ENCODE measurements at places on chromosomes 2 and 18. TPM values are rescaled to one million over a fixed set of nuclear protein-coding genes. Genes with fewer than 3 reads are reported as not detected.

The FBXO36 gene
- polyA plus RNA-seq: 0.24 TPM

The ECEL1 gene
- polyA plus RNA-seq: not detected

The NCKAP1 gene
- not detected for polyA plus RNA-seq

The DLX1 gene
- polyA plus RNA-seq: not detected

The DOCK10 gene
- polyA plus RNA-seq: 21.5 TPM

DNA sequence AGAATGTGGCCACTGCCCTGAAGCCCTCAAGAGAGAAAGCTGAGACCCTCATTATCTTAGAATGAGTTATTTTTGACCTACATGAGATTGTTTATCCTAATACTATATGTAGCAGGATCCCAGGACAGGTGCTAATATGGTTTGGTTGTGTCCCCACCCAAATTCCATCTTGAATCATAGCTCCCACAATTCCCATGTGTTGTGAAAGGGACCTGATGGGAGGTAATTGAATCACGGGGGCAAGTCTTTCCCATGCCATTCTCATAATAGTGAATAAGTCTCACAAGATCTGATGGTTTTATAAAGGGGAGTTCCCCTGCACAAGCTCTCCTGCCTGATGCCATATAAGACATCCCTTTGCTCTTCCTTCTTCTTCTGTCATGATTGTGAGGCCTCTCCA, 76.8 kb downstream of the CCBE1 start:
- no peaks in the 10 kb centered on the region for H3K36me3 ChIP-seq
- H3K27ac ChIP-seq: no peak overlapping the region
- H3K4me1 ChIP-seq: no peaks in the 10 kb centered on the region
- DNase-seq: no peak
- H3K27me3 ChIP-seq: no peaks in the 10 kb centered on the region
- no peak overlapping the region for H3K4me3 ChIP-seq

DNA sequence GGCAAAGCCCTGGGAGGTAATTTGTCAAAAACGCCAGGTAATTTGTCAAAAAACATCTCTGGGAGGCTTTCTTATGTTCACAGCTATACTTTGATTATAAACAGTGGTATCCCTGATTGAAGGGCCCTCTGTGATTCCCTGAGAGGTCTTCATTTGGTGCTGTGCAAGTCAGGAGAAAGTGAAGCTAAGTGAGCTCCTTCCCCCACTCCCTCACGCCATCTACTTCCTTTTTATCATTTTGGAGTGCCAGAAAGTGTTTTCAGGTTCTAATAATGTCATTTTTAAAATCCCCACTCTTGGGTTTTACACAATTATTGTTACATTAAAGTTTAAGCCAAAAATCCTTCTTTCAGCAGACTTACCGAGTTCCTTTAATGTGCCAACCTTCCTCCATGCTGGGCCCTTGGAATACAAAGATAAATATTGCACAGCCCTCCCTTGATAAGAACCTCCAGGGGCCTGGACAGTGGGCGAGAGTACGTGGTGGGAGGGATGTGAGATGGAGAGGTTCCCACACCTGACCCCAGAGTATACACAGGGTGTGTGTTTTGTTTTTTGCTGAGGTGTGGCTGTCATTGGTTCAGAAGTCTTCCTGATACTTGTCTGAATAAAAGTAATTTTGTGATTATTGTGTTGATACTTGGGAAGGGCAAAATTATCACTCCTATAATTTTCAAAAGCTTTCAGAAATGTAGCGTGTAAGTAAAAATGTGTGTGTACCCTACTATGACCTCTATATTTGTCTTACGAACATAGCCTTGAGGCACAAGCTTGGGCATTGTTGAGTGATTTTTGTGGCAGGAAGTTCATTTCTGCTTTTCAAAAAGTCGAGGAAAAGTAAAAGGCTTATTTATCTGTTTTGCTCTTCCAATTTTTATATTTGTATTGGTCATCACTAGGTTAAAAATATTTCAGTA, 8.2 kb downstream of the MAPRE2 start:
- peak overlapping the region; percentile 98 for H3K27ac ChIP-seq
- H3K27me3 ChIP-seq: no peaks in the 10 kb centered on the region
- peak; percentile 45 for DNase-seq
- H3K4me3 ChIP-seq: peak overlapping the region; percentile 88
- peaks cover 2% of the 10 kb centered on the region for H3K36me3 ChIP-seq

DNA sequence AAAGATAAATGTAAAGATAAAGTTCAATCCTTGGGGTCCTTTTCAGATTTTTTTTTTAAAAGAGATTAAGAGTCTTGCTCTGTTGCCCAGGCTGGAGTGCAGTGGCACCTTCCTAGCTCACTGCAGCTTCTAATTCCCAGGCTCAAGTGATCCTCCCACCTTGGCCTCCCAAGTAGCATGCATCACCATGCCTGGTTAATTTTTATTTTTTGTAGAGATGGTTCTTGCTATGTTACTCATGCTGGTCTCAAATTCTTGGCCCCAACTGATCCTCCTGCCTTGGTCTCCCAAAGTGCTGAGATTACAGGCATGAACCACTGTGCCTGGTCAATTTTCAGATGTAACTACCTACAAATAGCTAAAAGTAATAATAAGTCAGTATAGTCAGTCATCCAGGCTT, 21.1 kb downstream of the NFE2L2 start:
- H3K36me3 ChIP-seq: no peaks in the 10 kb centered on the region
- peaks cover 77% of the 10 kb centered on the region for H3K4me1 ChIP-seq

DNA sequence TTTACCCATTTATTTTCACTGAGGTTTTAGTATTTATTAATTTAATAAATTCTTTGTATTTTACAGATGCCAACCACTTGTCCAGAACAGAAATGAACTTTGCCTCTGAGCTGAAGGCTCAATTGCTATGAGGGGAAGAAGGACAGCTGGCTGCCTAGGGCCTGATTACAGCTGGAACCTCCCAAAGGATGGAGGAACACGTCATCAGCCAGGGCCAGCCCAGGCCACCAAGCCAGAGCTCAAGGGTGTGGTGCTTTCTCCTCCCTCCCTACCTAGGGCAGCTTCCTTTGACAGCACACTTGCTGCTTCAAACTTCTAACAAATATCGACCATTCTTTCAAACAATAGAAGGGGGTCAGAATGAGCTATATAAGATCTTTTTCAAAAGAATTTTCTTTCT, 19.7 kb upstream of the RIOK3 start:
- H3K27ac ChIP-seq: no peak overlapping the region
- peaks cover 17% of the 10 kb centered on the region for H3K4me1 ChIP-seq
- no peak overlapping the region for H3K4me3 ChIP-seq
- peaks cover 5% of the 10 kb centered on the region for H3K36me3 ChIP-seq
- DNase-seq: no peak
- no peaks in the 10 kb centered on the region for H3K27me3 ChIP-seq

- H3K27ac ChIP-seq: no peak overlapping the region
- no peaks in the 10 kb centered on the region for H3K4me1 ChIP-seq
- no peak for DNase-seq
These were observed 40.1 kb upstream of the CAPN13 start for GRCh38 chr2:30847329-30847728.

DNA sequence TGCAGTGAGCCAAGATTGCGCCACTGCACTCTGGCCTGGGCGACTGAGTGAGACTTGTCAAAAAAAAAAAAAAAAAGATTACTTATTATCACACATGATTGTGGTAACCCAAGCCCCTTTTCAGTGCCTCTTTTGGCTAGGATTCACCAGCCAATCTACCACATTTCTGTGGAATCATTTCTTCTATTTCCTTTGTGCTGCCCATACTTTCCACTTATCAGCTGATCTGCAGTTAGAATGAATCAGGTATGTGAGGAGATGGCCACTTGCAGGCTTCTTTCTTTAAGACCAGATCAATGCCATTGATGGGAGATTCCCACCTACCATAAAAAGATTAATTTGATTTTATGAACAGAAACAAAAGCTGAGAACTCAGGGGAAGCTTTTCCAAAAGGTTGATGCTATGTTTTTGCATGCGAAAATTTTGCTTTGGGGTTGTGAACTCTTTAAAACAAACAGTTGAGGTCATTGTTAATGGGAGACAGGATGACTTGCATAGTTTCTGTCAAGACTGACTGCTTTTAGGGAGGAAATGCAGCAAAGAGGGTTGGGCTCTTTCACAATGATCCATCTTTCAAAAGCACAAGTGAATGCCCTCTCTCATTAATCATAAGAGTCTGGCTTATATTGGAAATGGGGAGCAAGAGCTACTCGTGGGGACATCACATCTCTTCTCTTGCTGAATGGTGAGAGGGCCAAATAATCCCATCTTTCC, 66.9 kb upstream of the CYP26B1 start:
- no peak overlapping the region for H3K4me3 ChIP-seq
- no peaks in the 10 kb centered on the region for H3K27me3 ChIP-seq
- DNase-seq: no peak
- no peaks in the 10 kb centered on the region for H3K4me1 ChIP-seq
- no peak overlapping the region for H3K27ac ChIP-seq
- H3K36me3 ChIP-seq: no peaks in the 10 kb centered on the region

- H3K36me3 ChIP-seq: no peaks in the 10 kb centered on the region
- DNase-seq: no peak
- no peak overlapping the region for H3K4me3 ChIP-seq
- no peaks in the 10 kb centered on the region for H3K27me3 ChIP-seq
- H3K27ac ChIP-seq: no peak overlapping the region
- H3K4me1 ChIP-seq: no peaks in the 10 kb centered on the region
These were observed 428.3 kb downstream of the NCKAP5 start for GRCh38 chr2:133139847-133140533.

DNA sequence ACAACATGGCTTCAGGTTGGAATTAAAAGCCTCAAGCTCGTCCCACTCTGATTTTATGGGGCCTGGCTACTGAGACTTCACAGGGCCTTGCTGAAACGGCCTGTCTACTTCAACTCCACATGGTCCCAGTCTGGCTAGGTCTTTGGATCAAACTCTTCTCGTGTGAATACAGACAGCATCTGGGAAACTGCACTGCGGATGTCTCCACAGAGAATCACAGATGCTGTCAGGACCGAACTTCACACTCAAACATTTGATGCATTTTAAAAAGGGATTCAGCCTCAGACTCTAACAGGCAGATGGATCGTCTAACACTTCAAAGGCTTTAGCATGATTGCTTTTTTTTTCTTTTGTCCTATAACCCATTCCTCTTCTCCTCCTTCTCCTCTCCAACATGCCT, 198.5 kb downstream of the ZNF521 start:
- no peak overlapping the region for H3K27ac ChIP-seq
- H3K4me3 ChIP-seq: no peak overlapping the region
- peaks cover 6% of the 10 kb centered on the region for H3K27me3 ChIP-seq
- H3K4me1 ChIP-seq: no peaks in the 10 kb centered on the region

GRCh38 chr2:229768235-229768634, 53.9 kb upstream of the DNER start:
- no peak overlapping the region for H3K27ac ChIP-seq
- no peak for DNase-seq
- H3K27me3 ChIP-seq: no peaks in the 10 kb centered on the region
- H3K4me1 ChIP-seq: no peaks in the 10 kb centered on the region

- no peak overlapping the region for H3K27ac ChIP-seq
- no peaks in the 10 kb centered on the region for H3K4me1 ChIP-seq
- H3K27me3 ChIP-seq: no peaks in the 10 kb centered on the region
These were observed 164.5 kb downstream of the TDRD15 start for GRCh38 chr2:21288299-21288698.

DNA sequence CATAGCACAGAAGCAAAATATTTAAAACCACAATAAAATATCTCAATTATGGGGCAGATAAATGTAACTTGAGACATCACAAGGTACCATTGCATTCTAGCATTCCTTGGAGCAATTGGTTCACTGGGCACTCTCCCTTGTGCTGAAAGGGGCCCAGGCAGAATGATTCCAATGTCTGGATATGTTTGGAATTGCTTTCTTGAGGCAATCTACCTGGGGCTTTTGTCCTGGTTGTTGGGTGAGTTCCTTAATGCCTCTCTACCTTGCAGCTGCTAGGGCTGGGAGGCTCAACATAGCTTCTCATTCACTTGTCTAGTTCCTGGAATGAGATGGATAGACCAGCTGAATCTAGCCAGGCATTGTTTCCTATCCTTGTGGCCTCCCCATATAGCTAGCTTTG, 539.6 kb upstream of the FSHR start:
- H3K4me3 ChIP-seq: no peak overlapping the region
- H3K27ac ChIP-seq: no peak overlapping the region
- no peak for DNase-seq

GRCh38 chr2:224946895-224947294, 95.4 kb downstream of the DOCK10 start:
- peak overlapping the region; percentile 91 for H3K4me3 ChIP-seq
- peak; percentile 63 for DNase-seq
- H3K27me3 ChIP-seq: no peaks in the 10 kb centered on the region
- peaks cover 5% of the 10 kb centered on the region for H3K36me3 ChIP-seq
- peaks cover 68% of the 10 kb centered on the region for H3K4me1 ChIP-seq

GRCh38 chr2:180655393-180655792, 325.0 kb upstream of the UBE2E3 start:
- H3K4me1 ChIP-seq: no peaks in the 10 kb centered on the region
- H3K27me3 ChIP-seq: no peaks in the 10 kb centered on the region
- no peak overlapping the region for H3K4me3 ChIP-seq
- H3K27ac ChIP-seq: no peak overlapping the region
- no peak for DNase-seq
- H3K36me3 ChIP-seq: no peaks in the 10 kb centered on the region

GRCh38 chr2:187008111-187008510, 159.1 kb upstream of the ZSWIM2 start:
- DNase-seq: no peak
- no peaks in the 10 kb centered on the region for H3K27me3 ChIP-seq
- H3K4me1 ChIP-seq: no peaks in the 10 kb centered on the region
- no peaks in the 10 kb centered on the region for H3K36me3 ChIP-seq
- no peak overlapping the region for H3K27ac ChIP-seq

- no peaks in the 10 kb centered on the region for H3K27me3 ChIP-seq
- H3K4me1 ChIP-seq: peaks cover 34% of the 10 kb centered on the region
- H3K27ac ChIP-seq: no peak overlapping the region
- DNase-seq: no peak
These were observed 11.1 kb downstream of the RAB3GAP1 start for GRCh38 chr2:135063210-135063609.

DNA sequence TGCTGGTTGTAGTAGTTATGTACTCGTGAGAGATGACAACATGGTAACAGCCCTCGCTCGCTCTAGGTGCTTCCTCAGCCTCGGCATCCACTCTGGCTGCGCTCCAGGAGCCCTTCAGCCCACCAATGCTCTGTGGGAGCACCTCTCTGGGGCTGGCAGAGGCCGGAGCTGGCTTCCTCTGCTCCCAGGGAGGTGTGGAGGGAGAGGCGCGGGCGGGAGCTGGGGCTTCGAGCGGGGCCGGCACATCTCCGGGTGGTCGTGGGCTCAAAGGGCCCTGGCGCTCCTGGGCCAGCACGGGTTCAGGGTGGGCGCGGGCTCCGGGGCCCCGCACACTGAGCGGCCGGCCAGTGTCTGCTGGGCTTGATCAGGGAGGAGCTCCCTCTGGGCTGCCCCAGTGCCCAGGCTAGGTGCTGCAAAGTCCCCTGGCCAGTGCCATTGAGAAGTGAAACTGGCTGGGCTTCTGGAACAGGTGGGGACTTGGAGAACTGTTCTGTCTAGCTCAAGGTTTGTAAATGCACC, 1012.1 kb downstream of the CNTNAP5 start:
- H3K4me3 ChIP-seq: no peak overlapping the region
- DNase-seq: no peak
- no peaks in the 10 kb centered on the region for H3K27me3 ChIP-seq
- no peaks in the 10 kb centered on the region for H3K36me3 ChIP-seq
- H3K27ac ChIP-seq: no peak overlapping the region

- no peak overlapping the region for H3K4me3 ChIP-seq
- H3K4me1 ChIP-seq: no peaks in the 10 kb centered on the region
- H3K27me3 ChIP-seq: no peaks in the 10 kb centered on the region
- DNase-seq: no peak
- no peak overlapping the region for H3K27ac ChIP-seq
These were observed 273.0 kb downstream of the CCDC85A start for GRCh38 chr2:56456791-56457190.

- H3K4me1 ChIP-seq: no peaks in the 10 kb centered on the region
- no peak overlapping the region for H3K4me3 ChIP-seq
- no peaks in the 10 kb centered on the region for H3K27me3 ChIP-seq
- H3K36me3 ChIP-seq: peaks cover 8% of the 10 kb centered on the region
- peak overlapping the region; percentile 47 for H3K27ac ChIP-seq
- DNase-seq: no peak
These were observed 87.6 kb downstream of the THADA start for GRCh38 chr2:43508209-43508608.
